Stimulated activated CD8-positive, alpha-beta memory T cell treated with anti-CD3 and anti-CD28 coated beads, Interleukin-7, amount 100 ng/mL, for 1 hour (primary cell): ENCODE measurements at places on chromosomes 2 and 18.

DNA sequence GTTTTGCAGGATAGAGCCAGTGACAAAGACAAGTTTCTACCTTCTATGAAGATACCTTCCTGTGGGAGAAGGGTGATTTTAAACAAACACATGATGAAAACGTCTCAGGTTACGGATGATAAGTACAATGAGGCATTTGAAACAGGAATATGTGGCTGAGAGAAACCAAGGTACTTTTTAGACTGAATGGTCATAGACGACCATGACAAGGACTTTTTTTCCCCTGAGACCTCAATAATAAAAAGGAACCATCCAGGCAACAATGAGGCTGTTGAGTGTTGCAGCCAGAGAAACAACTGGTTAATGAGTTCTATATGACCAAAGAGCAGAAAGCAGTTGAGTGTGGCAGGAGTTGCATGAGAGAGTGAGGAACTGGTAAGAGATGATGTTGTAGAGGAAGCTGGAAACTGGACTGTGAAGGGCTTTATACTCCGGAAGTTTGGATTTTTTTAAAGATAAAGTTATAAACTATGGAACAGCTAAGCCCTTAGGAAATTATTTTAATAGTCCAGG is 306.1 kb upstream of the CYRIA start:
- DNase-seq, result no peak

GRCh38 chr2:2940061-2940460 is 437.6 kb downstream of the EIPR1 start:
- DNase-seq, result no peak

DNA sequence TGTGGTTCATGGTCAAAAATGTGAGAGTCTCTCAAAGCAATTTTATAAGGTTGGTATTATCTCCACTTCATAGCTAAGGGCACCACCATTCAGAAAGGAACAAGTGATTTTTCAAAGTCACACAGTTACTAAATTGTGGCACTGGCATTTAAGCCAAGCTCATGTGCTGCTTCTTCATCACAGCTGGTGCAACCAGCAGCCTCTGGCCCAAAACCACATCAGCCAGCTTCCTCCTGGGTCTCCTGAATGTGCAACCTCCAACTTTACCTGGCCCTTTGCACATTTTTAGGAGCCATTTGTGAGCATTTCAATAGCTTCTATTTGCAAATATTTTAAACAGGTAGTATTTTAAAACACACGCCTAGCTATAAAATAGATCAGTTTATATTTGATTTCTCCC is 293.7 kb downstream of the BCL11A start:
- DNase-seq, result no peak

DNA sequence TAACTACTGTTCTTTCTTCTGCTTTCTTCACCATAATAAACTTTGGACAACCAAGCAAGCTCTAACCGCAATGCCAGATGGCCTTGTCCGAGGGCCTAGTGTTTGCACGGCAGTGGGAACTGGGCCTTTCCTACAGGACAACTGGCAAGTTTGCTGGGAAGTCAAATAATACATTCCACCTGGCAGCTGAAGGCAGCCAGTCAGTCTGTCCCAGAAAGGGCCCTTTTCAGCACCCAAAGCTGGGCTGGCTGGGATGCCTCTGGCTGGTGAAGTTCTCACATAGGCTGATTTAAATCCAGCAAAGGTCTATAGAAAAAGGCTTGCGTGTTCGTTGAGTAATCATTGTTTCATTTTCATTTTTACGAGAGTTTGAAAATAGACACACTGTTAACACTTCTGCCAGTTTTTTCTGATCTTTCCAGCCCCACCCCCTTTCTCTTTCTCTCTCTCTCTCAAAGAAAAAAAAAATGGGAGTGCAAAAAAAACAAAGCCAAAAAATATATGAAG is 110.0 kb upstream of the EPAS1 start:
- DNase-seq, result no peak

- DNase-seq, result no peak
Observed at GRCh38 chr2:23293731-23294130, 91.2 kb upstream of the KLHL29 start.

- DNase-seq, result no peak
Observed at GRCh38 chr2:43033466-43034241, 192.8 kb downstream of the ZFP36L2 start.

GRCh38 chr2:188975497-188976102 is 1.4 kb downstream of the COL3A1 start:
- DNase-seq, result no peak
